Hematopoietic multipotent progenitor cell (in vitro differentiated cells): ENCODE measurements at places on chromosomes 1 and 21.
A peak's percentile ranks its signal among the peaks of the same experiment; 100 is the strongest.

DNA sequence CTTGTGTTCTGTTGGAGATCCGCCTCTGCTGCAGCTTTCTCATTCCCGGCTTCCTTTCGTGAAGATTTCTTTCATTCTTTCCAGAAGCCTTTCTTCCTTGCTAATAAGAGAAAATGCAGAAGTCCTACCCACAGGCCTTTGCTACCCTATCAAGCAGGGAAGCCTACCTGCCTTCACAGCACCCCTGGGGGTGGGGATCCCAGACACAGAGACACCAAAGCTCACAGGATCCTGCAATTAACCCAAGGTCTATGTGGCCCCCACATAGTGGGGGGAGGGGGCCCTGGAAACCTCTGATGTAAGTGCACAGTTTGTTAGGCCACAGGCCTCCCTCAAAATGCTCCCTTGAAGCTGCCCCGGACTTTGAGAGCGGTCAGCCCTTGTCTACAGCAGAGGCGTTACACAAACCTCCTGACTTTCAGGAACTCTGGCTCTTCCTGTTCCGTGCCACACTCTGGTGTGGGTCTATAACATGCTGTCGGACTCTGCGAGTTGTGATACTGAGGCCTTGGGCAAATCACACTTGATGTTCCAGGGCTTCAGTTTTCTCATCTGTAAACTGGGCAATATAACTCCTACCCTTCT, 31.2 kb downstream of the NKAIN1 start:
- DNase-seq = no peak

DNA sequence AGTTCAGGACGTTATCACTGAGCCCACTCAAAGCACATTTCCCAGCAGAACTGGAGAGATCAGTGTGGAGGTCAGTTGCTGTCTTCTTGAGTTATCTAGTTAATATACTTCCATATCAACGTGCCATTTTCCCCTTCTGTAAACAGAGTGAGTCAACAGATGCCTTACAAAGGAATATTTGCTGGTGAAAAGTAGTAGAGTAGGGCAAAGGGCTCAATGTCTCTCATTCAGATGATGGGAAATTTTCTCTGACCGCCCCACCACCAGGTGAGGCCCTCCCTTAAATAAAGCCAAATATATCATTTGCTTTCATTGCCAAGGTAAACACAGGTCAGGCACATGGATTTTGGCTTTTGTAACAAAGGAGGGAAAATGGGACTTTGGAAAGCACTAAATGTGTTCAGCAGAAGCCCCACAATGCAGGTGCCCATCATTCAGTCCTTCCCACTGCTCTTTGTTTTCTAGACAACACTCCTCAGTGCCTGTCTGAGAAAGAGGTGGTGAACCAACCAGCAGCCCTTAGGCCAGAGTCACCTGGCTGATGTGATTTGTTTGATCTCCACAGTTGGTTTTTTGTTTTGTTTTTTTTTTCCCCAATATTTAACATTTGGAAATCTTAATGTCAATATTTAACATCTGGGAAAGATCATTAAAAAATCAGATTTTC, 40.5 kb upstream of the SAMD13 start:
- no peak for DNase-seq

DNA sequence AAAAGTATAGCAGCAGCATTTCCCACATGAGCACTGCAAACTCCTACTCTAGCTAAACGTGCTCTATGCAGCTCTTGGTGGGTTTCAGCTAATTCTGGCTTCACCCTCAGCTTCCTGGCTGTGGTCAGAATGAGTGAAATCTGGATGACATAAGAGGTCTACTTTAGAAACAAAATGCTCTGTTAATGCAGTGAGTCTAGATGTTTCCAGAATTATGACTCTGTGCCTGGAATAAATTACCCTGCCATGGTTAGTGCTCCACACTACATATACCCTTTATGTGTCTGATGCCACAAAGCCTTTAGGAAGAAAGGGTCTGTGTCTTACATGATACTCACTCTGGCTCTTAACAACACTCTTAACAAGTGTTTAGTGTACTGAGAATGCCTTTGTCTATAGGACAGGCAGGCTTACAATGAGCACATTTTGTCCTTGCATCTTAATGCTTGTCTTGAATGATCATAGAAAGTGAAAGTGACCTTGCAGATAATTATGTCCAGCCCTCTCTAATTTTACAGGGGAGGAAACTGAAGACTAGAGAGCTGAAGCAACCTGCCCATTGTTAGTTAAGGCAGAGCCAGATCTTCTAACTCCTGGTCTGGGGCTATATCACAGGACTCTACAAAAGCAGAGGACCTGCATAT, 9.2 kb downstream of the S100A10 start:
- DNase-seq = no peak

- peak; percentile 5 for DNase-seq
These were observed 452.3 kb downstream of the OMA1 start for GRCh38 chr1:58094221-58094620.

DNA sequence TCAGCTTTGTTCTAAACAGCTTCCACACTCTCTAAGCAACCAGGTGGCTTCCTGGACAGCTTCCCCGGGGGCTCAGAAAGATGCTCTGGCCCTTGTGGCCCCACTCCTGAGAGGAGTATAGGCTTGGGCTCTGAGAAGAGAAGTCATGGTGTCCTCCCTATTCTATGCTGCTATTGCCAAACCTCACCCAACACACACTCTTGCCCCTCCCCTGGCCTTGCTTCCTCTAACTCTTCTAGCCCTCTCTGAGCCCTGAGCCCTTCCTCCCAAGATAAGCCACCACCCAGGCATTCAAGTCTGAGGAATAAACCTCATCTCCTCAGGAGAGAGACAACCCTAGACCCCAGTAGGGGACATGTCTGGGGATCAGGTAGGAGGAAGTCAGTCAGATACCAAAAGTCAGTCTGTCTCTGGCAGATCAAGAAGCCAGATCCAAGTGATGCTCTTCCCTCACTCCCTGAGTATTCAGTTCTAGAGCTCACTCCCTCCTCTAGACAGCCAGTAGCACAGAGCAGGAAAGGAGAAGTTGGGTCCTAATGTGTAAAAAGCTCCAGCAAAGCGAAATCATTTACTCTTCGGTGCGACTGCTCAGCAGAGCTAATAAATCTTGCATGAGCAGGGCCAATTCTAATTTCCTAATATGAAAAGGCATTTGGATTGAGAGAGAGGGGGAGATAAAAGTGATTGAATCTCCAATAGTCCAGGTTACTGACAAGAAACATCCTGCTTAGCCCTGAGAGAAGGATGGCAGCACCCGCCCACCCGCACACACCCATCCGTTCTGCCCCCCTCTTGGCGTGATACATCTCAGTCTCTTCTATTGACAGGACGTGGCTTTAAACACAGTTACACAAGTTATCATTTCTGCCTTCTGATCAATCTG, 50.5 kb downstream of the DMAP1 start:
- DNase-seq = no peak

DNA sequence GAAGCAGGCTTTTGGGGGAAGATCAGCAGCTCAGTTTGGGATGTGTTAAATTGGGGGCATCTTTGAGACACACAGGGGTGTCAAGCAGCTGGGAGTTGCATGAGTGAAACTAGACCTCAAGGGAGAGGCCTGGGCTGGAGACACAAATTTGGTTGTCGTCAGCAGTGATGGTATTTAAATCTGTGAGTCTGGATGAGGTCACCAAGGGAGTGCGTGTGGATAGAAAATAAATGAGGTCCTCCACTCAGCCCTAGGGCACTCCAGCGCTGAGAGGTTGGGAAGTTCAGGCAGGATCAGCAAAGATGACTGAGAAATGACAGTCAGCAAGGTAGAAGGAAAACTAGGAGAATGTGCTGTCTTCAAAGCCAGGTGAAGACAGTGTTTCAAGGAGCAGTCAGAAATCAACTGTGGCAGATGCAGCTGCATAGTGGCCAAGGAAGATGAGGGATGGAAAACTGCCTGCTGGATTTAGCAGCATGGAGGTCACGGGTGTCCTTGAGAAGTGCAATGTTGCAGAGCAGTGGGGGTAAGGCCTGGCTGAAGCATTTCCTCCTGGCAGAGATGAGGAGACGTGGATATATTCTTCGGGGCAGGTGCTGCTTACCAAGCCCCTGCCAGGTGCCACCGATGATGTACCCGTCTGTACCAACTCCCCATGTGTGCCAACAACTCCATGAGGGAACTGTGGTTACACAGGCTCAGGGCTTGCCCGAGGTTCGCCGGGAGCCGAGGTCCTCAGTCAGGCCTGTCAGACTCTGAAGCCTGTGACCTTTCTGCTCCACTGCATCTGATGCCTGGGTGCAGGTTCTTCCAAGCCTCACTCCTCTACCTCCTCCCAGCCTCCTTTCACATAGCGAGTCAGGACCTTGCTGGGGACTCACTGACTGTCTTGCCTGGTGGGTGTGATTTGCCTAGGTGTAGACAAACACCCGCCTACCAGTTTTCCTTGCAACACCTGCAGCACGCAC, 11.3 kb downstream of the MAP7D1 start:
- no peak for DNase-seq
